ENCODE measurements at places on chromosomes 2 and 18.

- DNase-seq = no peak
These were observed 83.2 kb downstream of the CTIF start for GRCh38 chr18:48621815-48622555.

DNA sequence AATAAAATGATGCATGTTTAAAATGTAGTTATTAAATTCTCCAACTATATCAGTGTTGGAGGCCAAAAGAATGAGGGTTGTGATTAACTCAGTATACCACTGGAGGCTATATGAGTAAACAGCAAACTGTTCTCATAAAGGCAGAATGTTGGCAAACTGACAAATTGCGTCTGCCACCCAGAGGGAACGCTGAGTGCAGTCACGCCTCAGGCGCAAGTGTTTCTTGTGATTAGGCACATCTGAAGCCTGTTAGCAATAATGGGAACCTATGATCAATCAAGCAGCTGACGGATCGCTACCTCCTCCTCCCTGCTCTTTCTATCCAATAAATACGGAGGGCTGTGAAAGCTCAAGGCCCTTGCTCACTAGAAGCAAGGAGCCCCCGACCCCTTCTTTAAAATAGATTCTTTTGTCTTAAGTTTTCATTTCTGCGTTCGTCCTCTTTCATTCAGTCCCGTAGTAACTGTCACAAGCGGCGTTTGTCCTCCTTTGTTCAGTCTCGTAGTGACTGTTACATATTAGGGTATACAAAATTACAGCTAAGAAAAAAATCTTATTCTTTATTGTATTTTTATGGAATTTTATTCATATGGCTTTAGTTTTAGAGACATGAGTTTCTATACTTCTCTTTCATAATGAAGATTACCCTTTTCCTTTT is 16.3 kb upstream of the RMND5A start:
- no peak for DNase-seq

DNA sequence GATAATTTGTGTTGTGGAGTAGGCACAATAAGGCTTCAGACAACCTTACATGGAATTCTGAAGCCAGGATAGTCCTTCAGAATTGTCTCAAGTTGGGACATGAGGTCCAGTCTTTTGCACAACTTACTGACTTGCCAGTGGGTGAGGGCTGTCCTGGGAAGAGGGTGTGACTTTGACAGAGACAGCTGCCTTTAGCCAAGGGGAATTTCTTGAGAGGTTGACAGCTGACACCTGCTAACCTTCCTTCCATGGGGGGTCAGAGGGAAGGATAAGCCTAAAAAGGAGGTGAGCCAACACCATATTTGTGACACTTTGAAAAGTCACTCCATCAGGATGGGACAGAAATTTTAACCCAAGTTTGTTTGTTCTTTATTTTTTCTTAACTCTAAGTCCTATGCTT is 907.8 kb upstream of the CRIM1 start:
- DNase-seq = no peak

DNA sequence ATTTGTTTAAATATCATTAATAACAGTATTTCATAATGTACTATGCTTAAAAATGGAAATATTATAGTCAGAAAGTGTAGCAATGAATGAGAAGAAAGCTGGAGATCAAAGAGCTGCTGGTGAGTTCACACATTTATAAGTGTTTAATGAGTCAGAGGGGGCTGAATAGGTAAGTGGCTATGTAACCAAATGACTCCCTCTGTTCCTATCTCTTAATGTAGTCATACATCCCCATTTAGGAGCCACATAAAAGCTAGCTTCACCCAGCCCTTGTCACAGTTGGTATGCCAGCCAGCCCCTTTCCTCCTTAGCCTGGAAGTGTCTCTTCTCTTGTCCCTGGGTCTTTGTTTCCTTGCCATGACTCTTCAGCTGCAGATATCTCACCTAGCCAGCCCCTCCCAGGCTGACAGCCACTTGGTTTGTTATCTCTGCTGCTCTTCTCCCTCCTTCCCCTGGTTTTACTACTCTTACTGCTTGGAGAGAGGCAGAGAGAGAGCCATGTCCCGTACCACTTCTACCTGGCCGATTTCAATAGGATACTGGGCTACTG is 438.6 kb upstream of the HNMT start:
- DNase-seq = no peak

DNA sequence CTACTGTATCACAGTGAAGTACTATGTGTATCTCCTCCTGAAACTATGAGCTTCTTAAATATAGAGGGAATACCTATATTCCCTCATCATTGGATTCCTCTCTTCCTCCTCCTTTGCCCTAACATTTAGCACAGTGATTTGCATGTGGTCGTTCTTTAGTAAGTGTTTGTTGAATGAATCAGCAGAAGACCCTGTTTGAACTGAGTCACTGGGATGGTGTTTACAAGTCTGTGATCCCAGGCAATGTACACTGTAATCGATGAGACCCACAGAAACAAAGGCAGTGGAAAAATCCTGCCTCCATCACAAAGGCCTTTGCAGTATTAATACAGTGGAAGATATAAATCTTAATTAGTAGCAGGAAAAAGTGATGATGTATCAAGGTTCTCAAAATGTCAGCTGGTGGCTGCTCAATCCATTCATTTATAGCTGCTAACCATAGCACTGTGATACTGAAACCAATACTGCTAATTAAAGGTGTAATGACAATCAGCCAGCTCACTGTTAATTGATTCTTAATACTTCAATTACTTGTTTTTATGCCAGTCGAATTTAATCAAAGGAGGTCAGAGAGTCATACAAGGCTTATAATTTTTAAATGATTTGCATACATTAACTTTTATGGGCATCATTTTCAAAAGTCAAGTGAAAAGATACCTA is 20.8 kb upstream of the MYO3B start:
- DNase-seq = no peak

- no peak for DNase-seq
These were observed 802.9 kb downstream of the CPS1 start for GRCh38 chr2:211359347-211359746.
